Stimulated activated CD4-positive, alpha-beta T cell treated with anti-CD3 and anti-CD28 coated beads, Interleukin-4, amount 100 ng/mL, for 1 hour (primary cell): ENCODE measurements at places on chromosomes 11 and 22.

DNA sequence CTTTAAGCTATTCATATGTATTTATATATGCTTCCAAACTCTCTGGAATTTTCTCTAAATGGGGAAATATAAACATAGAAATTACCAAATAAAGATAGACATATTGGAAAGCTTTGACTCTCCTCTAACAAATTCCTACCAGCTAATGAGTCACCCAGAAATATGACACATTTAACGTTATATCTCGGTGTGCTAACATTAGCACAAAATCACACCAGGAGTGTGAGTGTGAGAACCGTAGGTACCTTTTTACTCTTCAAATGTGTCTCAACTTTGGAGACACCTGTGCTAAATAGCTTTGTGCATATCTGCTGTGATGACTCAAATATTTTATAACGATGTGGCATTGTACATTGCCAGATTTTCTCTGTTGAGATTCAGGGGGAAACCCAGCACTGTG is 714.4 kb downstream of the METTL15 start:
- no peak for DNase-seq

DNA sequence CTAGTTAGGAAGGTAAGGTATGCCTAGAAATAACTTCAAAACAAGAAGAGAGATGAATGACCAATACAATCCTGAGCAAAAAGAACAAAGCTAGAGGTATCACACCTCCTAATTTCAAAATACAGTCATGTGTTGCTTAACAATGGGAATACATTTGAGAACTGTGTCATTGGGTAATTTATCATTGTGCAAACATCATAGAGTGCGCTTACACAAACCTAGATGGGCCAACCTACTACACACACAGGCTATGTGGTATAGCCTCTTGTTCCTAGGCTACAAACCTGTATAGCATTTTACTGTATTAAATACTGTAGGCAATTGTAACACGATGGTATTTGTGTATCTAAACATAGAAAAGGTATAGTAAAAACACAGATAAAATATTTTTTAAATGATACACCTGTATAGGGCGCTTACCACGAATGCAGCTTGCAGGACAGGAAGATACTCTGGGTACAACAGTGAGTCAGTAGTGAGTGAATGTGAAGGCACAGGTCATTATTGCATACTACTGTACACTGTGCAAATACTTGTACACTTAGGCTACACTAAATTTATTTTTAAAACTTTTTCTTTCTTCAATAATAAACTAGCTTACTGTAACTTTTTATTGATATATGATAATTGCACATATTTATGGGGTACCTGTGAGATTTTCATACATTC is 48.2 kb downstream of the STK33 start:
- DNase-seq: no peak

DNA sequence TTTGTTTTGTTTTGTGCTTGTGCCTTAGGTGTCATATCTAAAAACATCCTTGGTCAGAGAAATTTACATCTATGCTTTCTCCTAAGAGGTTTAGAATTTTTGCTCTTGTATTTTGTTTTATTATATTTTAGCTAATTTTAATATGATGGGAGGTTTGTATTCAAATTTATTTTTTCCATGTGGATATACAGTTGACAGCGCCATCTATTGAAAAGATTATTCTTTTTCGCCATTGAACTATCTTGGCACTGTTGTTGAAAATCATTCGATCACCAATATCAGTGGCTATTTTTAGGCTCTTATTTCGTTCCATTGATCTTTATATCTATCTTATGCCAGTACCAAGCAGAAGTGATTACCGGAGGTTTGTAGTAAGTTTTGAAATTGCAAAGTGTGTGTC is 510.3 kb downstream of the BRD1 start:
- no peak for DNase-seq

DNA sequence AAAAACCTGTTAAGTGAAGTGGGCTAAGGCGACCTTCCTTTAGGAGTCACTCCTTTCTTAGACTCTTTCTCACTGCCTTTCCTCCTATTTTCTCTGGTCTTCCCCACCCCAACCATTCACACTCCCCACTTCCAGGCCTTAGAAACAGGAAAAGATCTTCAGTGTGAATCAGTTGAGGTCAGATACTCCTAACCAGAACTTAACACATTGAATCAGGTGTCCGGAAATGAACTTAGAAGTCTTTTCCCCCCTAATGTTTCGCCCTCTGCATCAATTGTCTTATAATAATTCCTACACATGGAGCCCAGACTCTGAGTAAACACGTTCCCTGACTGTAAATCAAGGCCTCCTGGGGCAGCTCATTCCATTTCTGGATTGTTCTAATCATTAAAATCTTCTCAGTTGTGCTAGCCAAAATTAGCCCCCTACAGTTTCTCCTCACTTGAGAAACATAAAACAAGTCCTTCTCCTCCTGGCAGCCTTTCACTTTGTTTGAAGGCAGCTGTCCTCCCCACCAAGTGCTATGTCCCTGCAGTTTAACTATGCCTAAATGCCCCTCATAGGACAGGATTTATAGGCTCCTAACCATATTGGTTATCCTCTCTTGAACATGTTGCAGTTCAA is 32.7 kb upstream of the USP47 start:
- DNase-seq: no peak

GRCh38 chr11:7904917-7905316 is 26.2 kb downstream of the OR10A6 start:
- DNase-seq: no peak
